Activated CD4-positive, alpha-beta T cell treated with anti-CD3 and anti-CD28 coated beads, Interleukin-2, amount 50 U/mL, for 1 hour (primary cell): ENCODE measurements at places on chromosomes 1 and 21.

GRCh38 chr1:158019171-158019868 is 25.9 kb downstream of the KIRREL1 start:
- no peak for DNase-seq

DNA sequence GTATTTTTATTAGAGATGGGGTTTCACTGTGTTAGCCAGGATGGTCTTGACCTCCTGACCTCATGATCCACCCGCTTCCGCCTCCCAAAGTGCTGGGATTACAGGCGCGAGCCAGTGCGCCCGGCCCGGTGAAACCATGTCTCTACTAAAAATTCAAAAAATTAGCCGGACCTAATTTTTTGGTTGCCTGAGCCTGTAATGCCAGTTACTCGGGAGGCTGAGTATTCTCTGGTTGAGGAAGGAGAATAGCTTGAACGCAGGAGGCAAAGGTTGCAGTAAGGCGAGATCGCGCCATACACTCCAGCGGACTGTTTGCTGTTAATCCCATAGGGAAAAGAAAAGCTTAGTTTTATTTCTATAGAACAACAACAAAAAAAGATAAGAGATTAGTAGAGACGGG is 29.9 kb upstream of the HJV start:
- no peak for DNase-seq

- no peak for DNase-seq
Observed at GRCh38 chr1:5640845-5641244, 351.4 kb downstream of the NPHP4 start.

DNA sequence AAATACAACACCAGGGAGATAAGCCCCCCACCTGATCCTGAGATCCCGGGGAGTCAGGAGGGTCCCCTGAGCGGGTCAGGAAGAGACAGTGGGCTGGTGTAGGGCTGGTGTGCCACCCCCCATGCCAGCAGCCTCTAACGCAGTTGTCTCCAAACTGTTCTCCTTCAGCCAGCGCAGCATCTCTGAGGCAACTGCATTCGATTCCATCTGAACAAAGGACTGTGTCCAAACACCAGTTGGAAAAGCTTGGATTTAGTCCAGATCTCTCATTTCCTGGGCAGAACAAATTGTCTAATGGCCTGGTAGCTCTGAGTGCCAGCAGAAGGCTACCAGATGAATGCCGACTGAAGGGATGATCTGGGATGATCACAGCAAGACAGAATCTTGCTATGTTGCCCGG is 44.1 kb upstream of the EIF4G3 start:
- no peak for DNase-seq

DNA sequence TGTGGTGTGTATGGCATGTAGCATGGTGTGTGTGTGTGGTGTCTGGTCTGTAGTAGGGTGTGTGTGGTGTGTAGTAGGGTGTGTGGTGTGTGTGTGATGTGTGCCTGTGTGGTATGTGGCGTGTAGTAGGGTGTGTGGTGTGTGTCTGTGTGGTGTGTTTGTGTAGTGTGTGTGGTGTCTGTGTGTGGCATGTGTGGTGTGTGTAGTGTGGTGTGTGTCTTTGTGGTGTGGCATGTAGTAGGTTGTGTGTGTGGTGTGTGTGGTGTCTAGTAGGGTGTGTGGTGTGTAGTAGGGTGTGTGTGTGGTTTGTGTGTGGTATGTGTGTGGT is 85.5 kb downstream of the SYT2 start:
- DNase-seq: no peak

DNA sequence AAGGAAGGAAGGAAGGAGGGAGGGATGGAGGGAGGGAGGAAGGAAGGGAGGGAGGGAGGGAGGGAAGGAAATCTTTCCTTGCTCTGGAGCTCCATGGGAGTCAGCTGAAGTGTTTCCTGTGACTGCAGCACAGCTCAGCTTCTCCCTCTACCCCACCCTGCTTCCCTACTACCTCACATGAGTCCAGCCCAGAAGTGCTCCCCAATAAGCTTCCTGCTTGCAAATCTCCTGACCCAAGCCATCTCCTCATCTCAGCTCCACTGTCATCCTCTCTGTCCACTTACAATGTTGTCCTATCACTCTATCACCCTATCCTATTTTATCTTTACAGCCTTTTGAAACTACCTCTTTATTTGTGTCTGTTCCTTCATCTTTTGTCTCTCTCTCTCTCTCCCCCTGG is 52.9 kb upstream of the SSBP3 start:
- DNase-seq: no peak

- DNase-seq: no peak
Observed at GRCh38 chr1:198623752-198624647, 14.8 kb upstream of the PTPRC start.

DNA sequence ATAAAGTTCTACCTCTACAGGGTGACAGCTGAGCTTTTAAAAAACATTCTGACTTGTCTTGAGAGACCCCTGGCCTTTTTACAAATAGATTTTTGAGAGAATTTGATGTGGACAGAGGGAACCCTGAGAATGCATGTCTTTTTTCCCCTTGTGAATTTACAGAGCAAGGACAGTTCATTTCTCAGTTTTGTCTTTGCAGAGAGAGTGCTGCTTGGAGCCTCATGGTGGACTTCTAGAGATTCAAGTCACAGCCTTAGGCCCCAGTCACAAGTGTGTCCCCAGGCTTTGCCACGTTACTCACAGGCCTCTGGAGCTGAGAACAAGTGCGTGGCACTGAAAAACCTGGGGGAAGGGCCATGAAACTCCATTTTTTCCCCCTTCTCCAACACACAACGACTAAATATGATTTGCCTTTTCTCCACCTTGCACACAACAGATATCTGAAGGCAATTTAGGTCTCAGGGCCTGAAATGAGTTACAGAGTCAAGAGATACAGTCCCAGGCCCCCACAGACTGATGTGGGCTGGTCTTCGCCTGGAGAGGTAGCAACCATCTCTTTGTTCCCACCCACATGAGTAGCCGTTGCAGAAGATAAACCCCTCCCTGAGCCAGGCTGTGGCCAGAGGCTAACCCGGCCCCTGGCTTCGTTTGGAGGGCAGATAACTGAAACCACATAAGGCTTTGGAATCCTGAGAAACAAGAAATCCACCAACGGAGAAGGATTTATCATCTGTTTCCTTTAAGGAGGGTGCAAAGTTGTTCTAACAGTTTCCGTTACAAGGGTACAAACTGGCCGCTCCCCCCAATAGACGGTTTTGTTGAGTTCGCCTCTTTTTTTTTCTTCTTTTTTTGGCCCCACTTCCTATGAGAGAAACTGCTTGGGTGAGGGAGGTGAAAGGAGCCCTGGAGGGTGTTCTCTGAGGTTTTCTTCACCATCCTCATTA is 1.0 kb upstream of the PIGV start:
- DNase-seq: peak; percentile 22

GRCh38 chr1:68346188-68346808 is 103.5 kb downstream of the RPE65 start:
- DNase-seq: no peak

GRCh38 chr1:66267201-66267940 is 266.6 kb upstream of the SGIP1 start:
- no peak for DNase-seq

DNA sequence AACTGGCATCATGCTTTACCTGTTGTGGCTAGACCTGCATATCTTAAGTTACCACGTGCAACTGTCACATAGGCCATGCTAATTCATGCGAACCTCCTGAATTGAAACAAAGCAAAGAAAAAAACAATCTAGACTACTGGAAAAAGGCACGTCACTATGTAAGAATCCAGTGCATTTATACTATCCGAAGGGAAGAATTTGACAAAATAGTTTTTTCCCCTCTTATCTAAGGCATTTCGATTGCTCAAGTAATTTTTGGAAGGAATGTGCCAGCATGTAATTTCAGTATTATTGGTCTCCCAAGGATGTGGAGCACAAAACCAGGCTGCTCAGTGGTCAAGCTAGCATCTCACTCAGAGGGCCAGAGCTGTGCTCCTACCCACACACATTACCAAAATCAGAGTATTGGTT is 31.5 kb upstream of the C1orf198 start:
- no peak for DNase-seq

- no peak for DNase-seq
Observed at GRCh38 chr1:92037400-92037799, 7.6 kb downstream of the EPHX4 start.

DNA sequence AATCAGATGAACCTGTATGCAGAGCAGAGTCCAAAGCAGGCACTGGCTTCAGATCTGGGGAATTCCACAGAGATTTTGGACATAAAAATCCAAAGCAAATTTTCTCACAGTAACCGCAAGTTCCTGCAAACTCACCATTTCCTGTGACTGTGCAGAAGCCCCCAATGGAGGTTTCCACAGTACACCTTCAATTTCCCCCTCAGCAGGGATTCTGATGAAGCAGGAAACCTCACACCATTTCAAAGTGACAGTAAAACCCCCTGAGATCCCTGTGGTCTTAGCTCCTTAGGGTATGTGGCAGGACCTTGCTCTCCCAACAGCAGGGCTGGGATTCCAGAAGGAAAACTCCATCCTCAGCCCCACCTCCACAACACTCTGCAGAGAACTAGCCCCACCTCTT is 6.0 kb upstream of the TGFBR3 start:
- DNase-seq: no peak

GRCh38 chr1:162317621-162318020 is 59.0 kb downstream of the SPATA46 start:
- DNase-seq: no peak

DNA sequence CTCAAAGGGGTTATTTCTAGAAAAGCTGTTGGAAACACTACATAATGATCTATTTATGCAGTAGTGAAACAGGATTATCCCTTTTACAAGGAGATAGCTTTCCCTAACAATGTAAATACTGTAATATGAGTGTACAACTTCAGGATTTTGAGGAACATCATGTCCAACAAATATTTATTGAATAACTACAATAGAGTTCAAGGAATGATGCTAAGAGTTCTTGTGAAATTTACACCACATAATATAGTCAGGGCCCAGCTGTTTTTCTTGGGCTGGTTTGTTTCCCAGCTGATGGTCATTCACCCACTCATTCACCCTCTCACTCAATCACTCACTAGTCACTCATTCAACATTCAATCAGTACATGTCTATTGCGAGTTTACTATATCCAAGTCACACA is 12.3 kb upstream of the LYPLAL1 start:
- DNase-seq: no peak

DNA sequence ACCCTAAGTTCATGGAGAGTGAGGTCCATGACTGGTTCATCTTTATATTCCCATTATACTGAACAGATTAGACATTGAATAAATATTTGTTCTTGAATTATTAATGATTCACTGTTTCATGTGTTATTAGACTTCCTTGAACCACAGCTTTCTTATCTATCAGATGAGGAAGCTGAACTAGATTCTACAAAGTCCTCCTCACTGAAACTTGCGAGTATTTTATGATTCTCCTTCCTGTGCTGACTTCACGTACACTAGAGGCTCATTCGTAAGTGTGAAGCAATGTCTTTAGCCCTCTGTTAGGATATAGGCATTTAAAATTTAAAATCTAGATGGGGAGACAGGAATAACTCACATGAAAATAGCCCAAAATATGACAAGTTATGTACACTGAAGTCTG is 95.6 kb upstream of the IRF2BP2 start:
- no peak for DNase-seq

DNA sequence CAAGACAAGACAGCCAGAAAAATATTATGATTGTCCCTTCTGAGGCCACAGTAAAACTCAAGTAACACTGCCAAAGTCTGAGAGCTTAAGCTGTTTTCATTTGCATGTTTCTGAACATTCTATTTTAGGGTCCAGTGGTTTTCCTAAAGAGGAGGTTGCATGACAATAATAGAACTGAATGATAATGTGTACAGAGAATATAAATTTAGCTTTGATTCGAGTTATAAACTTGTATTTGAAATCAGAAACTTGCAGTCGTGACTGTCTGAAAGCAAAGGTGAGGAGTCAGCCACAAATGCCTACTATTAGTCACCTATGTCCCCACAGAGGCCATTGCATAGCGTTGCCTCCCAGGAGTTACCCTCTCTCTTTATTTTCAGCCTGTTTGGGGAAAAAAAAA is 363.1 kb upstream of the ADGRL2 start:
- DNase-seq: no peak

- no peak for DNase-seq
Observed at GRCh38 chr1:44238660-44239059, 25.4 kb downstream of the DMAP1 start.

DNA sequence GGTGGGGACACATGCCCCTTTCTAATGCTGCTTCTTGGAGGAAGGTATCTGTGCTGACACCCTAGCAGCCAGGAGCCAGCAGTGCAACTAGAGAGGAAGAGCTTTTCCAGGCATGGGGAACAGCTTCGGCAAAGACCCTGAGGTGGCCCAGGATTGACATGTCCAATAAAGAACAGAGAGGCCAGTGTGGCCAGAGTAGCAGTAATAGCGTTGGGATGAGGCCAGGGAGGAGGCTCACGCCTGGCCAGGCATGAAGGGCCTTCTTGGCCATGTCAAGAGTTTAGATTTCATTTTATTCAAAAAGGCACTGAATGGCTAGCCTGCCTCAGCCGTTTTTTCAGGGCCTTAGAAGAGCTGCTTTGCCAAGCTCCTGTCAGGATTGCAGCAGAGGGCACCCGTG is 16.3 kb upstream of the ADAMTSL4 start:
- no peak for DNase-seq

DNA sequence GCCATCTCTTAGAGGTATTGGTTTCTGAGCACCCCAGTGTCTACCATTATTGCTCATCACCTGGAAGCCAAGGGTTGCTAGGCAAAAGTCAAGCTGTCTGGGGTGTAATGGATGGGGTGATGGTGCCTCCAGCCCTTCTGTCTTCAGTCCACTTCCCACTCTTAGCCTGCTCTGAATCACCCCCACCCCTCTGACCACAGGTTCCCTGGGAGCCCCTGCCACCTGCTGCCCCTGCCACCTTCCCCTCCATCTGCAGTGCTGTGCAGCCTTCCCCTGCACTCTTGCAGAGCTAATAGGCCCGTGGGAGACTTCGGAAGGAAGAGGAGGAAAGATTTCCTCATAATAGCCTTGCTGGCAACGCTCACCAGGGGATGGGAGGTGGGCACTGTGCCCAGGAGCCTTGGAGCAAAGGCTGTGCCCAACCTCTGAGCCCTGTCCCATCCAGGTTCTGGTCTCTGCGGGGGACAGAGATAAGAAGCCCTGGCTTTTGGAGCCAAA is 35.5 kb downstream of the CAPN2 start:
- DNase-seq: no peak

DNA sequence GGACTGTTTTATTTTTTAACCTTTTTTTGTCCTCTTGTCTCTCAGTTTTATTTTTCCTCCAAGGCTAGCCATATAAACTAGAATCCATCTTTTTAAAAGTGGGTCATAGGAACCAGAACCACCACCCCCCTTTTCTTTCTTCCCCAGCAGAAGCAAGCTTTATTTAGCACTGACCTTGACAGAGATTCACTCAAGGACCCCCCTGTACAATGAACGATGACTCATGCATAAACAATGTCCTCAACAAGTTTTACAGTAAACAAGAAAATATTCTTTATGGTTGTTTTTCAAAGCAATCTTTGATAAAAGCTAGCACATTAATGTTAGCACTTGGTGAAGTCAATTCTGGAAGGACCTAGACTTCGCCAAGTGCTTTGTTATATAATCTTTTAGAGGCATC is 14.1 kb downstream of the PKN2 start:
- DNase-seq: no peak

GRCh38 chr1:173224949-173225348 is 17.8 kb upstream of the TNFSF4 start:
- DNase-seq: no peak

GRCh38 chr21:37337831-37338230 is 28.7 kb upstream of the DYRK1A start:
- DNase-seq: no peak

- no peak for DNase-seq
Observed at GRCh38 chr1:184531296-184531695, 144.5 kb downstream of the C1orf21 start.

- DNase-seq: no peak
Observed at GRCh38 chr1:207221934-207222351, 99.5 kb upstream of the CD55 start.
